SK-N-SH (cell line): ENCODE measurements at places on chromosomes 3 and 15. TPM values are rescaled to one million over a fixed set of nuclear protein-coding genes. Genes with fewer than 3 reads are reported as not detected.
A peak's percentile ranks its signal among the peaks of the same experiment; 100 is the strongest.

- no peaks in the 10 kb centered on the region for H3K27me3 ChIP-seq
- no peaks in the 10 kb centered on the region for H3K36me3 ChIP-seq
- no peak overlapping the region for H3K4me3 ChIP-seq
Observed at GRCh38 chr3:42162462-42162861, 71.3 kb downstream of the TRAK1 start.

DNA sequence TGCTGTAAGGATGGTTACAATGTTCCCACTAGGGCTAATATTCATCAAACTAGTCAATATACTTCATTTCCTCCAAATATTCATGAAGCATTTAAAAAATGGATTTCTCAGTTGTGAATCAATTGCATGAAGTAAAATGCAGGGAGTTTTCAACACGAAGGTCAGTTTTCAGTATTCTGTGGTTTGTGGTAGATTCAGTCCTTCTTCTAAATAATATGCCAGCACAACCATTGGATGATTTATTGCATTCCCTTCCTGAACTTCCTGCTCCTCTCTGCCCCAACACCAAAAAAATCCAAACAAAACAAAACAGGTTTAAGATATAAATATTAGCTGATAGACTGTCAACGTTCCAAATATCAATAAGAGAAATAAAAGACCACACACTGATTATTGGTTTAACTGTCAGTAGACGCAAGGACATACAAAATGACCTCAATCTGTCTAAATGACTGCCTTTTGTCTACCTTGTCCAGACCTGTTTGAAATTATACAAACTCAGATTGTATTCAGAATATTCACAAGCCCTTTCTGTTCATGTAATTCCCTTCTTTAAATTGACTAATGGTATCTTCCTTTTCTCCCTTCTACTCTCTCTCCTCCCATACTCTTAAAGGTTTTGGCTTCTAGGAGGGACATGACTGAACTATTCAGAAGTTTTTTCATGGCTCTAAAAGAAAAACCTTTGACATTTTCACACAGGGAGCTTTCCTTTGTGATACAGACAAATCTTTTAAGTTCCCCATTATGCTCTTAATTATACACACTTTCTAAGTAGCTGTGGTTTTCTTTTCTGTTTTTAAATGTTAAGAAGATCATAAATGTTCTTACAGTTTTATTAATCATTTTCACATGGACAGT, 92.6 kb upstream of the STT3B start:
- no peaks in the 10 kb centered on the region for H3K4me1 ChIP-seq
- H3K36me3 ChIP-seq: no peaks in the 10 kb centered on the region
- DNase-seq: no peak
- no peak overlapping the region for H3K4me3 ChIP-seq
- H3K27ac ChIP-seq: no peak overlapping the region

GRCh38 chr15:95210436-95210981, 979.1 kb downstream of the MCTP2 start:
- no peaks in the 10 kb centered on the region for H3K4me1 ChIP-seq
- H3K36me3 ChIP-seq: no peaks in the 10 kb centered on the region
- H3K27ac ChIP-seq: no peak overlapping the region
- no peaks in the 10 kb centered on the region for H3K27me3 ChIP-seq
- DNase-seq: no peak
- no peak overlapping the region for H3K4me3 ChIP-seq

DNA sequence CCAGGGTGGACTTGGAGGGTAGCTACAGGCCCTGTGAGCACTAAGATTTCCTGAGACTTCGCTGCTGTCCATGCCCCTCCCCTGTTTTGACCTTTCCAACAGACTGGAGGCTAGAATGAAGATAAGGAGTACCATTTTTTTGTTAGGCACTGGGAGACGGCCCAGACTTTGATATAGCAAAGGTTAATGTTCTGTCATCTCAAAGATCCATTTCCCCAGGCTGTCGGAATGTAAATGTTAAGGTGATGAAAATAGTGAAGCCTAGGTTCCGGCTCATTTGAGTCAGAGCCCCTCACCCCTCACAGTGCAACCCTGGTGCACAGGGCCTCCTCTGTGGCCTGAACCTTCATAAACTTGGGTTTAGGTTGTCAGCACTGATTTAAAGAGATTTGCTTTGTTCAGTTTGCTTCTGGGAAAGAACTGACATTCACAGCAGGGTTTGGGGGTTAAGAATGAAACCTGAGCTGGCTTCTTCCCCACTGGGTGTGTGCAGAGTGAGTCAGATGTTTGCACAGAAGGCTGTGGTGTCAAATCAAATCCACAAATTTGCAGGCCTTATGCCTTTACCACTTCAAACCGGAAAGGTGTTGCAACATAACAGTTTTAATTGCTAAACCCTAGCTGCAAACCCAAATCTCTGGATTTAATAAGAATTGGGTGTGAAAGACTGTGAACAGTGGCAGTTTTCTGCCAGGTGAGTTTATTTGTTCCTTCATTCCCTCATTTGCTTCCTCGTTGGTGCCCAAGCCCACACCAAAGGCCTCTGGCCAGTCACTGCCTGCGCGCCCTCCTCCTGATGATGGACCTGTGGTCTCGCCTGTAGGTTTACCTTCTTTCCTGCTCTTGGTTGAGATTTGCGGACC, 20.6 kb upstream of the KCTD6 start:
- no peaks in the 10 kb centered on the region for H3K36me3 ChIP-seq
- no peak for DNase-seq
- H3K4me1 ChIP-seq: peaks cover 11% of the 10 kb centered on the region

DNA sequence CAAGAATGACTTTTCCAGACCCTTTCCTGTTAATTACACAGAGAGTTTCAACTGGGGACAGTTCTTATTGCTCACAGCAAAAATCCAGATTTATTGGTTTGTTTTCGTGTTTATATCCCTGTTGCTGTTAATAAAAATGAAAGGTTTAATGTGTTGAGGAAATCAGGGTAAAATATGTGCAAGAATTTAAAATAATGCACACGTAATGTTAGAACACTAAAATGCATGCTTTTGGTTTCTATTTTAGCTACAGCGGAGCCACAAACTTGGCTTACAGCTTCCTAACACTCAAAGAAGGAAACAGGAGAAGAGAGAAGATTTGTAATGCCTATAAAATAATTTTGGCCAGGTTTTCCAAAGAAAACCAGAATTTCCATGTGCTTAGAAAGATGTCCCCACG, 62.7 kb downstream of the CASR start:
- no peaks in the 10 kb centered on the region for H3K36me3 ChIP-seq
- no peak overlapping the region for H3K4me3 ChIP-seq
- H3K27ac ChIP-seq: no peak overlapping the region
- no peak for DNase-seq

The MEIS2 gene
- 120 and 146 TPM in 2 replicates for polyA plus RNA-seq

The TOMM70 gene
- polyA plus RNA-seq: 17.4 and 23.2 TPM in 2 replicates

The GNAT1 gene
- polyA plus RNA-seq: not detected in 2 replicates

GRCh38 chr15:99565299-99566156, at the start of gene MEF2A:
Gene MEF2A (plus strand): TSS chr15:99565984. CDS start chr15:99633120, 67,136 bp downstream.
- H3K4me1 ChIP-seq: peaks cover 8% of the 10 kb centered on the region
- no peaks in the 10 kb centered on the region for H3K36me3 ChIP-seq
- DNase-seq: peak; percentile 97
- H3K27ac ChIP-seq: peak within 1 kb of the TSS; percentile 88

GRCh38 chr15:56989411-56989924, 71.0 kb downstream of the TCF12 start:
- no peak overlapping the region for H3K27ac ChIP-seq
- DNase-seq: no peak
- H3K27me3 ChIP-seq: no peaks in the 10 kb centered on the region
- peaks cover 26% of the 10 kb centered on the region for H3K36me3 ChIP-seq

- H3K27ac ChIP-seq: no peak overlapping the region
- H3K4me3 ChIP-seq: no peak overlapping the region
- H3K36me3 ChIP-seq: no peaks in the 10 kb centered on the region
- DNase-seq: no peak
Observed at GRCh38 chr3:20673866-20674265, 487.9 kb upstream of the SGO1 start.
